DND-41 (cell line): ENCODE measurements at places on chromosomes 16 and 17.

GRCh38 chr16:16908077-16908476, 529.1 kb downstream of the NPIPA7 start:
- H3K36me3 ChIP-seq, result no peaks in the 10 kb centered on the region
- no peaks in the 10 kb centered on the region for H3K27me3 ChIP-seq
- no peak for DNase-seq
- H3K4me1 ChIP-seq, result no peaks in the 10 kb centered on the region
- H3K4me3 ChIP-seq, result no peak overlapping the region
- no peak overlapping the region for H3K27ac ChIP-seq

DNA sequence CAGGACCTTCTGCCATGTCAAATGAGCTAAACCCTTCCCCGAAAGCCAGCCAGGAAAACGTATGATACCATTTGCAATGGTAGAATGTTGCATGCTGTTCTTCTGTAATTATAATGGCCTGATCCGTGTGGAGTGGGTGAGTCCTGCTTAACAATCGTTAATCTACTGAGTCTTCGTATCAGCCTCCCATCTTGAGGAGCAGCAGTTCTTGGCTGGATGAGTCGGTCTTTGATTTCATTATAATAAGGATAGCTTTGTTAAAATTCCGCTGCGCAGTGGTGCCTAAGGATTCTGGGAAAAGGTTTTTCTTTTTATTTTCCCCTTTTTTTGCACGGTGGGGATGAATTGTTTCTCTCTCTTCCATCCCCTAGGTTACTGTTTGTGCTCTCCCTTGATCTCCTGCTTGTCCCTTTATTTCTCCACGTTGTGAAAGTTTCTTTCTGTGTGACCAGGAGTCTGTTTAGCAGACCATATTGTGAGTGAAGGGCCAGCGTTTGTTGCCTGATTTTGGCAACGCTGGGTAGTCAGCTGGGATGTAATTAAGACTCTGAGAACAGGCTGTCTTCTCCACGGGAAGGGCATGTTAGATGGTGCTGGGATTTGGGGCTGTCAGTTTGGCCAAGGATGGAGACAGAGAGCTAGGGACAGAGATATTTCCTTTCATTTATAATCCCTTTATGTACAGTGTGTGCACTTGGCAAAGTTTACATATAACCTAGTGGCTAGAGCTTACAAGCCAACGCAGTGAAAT, 263.0 kb downstream of the FTO start:
- no peak overlapping the region; the same call in 1 of the 2 replicates for H3K27ac ChIP-seq
- H3K4me1 ChIP-seq, result peaks cover 6% of the 10 kb centered on the region
- no peaks in the 10 kb centered on the region for H3K27me3 ChIP-seq

DNA sequence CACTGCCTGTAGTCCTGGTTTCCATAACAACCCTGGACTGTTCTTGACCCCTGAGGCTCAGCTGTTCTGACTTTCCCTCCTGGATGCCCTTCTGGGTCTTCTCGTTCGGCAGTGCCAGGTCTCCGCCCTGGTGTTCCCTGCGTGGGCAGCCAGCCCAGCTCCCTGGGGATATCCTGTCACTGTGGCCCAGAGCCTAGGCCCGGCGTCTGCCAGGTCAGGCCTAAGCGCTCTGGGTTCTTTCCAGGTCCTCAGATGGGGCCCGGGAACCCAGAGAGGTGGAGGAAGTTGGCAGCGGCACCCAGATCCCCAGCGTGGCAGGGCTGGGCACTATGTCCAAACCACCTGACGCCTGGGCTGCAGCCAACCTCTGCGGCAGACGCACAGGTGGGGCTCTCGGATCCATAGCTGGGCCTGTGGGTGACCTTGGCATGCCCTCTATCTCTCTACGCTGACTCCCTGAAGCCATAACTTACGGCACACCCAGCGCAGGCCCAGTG, 12.5 kb upstream of the ATP2A3 start:
- DNase-seq, result no peak
- peaks cover 16% of the 10 kb centered on the region for H3K4me1 ChIP-seq
- H3K4me3 ChIP-seq, result no peak overlapping the region
- H3K27me3 ChIP-seq, result no peaks in the 10 kb centered on the region
- H3K36me3 ChIP-seq, result no peaks in the 10 kb centered on the region
- no peak overlapping the region for H3K27ac ChIP-seq

- no peak overlapping the region for H3K27ac ChIP-seq
- no peaks in the 10 kb centered on the region for H3K36me3 ChIP-seq
- no peak overlapping the region for H3K4me3 ChIP-seq
- no peaks in the 10 kb centered on the region for H3K4me1 ChIP-seq
Observed at GRCh38 chr17:72426948-72427760, 306.3 kb downstream of the SOX9 start.

DNA sequence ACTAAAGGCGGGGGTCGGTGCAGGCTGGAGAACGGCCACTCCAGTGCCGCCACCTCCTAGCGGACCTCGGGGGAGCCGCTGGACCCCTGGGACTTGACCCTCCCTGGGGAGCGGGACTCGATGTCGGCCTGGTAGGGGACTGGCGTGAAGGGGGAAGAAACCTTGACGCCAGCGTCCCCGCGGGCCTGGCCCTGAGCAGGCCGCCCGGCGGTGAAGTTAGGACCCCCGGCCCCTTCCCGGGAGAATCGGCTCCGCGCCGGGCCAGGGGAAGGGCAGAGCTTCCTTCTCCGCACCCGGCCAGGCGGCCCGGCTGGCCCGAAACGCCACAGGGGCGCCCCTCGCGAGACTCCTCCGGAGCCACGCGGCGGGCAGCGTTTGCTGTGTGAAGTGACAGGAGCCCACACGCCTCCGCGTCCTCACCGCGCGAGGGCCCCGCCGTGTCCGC, 389 bp downstream of the DUS1L start:
- H3K27me3 ChIP-seq, result no peaks in the 10 kb centered on the region
- peaks cover 43% of the 10 kb centered on the region for H3K4me1 ChIP-seq
- peaks cover 46% of the 10 kb centered on the region for H3K36me3 ChIP-seq
- peak overlapping the region; percentile 75 for H3K4me3 ChIP-seq
- H3K27ac ChIP-seq, result peak overlapping the region; percentile 77

GRCh38 chr16:5965321-5965720, 867.7 kb upstream of the EEF2KMT start:
- H3K27me3 ChIP-seq, result no peaks in the 10 kb centered on the region
- H3K36me3 ChIP-seq, result no peaks in the 10 kb centered on the region
- no peaks in the 10 kb centered on the region for H3K4me1 ChIP-seq
- no peak for DNase-seq

GRCh38 chr16:2230376-2230775, 5.9 kb upstream of the DNASE1L2 start:
- H3K4me1 ChIP-seq, result 0 out of 2 replicates have a peak, but pooled peaks cover 2% of the 10 kb centered on the region
- no peaks in the 10 kb centered on the region for H3K27me3 ChIP-seq
- no peak overlapping the region for H3K4me3 ChIP-seq
- H3K27ac ChIP-seq, result no peak overlapping the region

DNA sequence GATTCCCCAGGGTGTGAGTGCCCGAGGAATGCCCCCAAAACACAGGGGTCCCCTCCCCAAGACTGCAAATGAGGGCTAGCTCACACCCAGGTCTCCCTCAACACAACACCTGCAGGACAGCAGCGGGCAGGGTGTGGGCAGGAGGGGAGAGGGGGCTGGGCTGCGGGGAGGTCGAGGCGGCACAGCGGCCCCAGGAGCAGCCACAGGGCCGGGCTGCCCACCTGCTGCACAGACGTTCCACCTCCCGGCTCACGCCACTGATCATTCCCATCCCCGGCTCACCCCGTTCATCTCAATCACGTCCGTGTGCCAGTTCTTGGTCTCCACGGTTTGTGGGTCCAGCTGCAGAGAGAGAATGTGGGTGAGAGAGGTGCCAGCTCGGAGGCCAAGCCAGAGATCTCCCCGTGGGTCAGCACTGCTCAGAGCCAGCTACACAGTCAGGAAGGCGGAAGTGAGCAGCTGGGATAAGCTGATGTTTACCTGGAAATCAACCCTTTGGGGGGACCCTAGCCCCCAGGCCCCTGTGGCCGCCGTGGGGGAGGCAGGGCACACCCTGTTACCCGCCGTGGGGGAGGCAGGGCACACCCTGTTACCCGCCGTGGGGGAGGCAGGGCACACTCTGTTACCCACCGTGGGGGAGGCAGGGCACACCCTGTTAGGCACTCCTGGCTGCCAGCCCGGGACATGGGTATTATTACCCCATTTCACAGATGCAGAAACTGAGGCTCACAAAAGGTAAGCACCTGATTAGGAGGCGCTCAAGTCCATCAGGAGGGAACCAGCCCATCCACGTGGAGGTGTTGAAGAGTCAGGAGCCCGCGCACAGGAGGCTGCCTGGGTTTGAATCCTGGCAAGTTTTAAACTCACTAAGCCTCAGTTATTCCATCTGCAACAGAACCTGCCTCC, 16.1 kb downstream of the TIMM22 start:
- no peaks in the 10 kb centered on the region for H3K4me1 ChIP-seq
- H3K27me3 ChIP-seq, result no peaks in the 10 kb centered on the region
- no peak for DNase-seq
- no peak overlapping the region for H3K4me3 ChIP-seq

GRCh38 chr16:89953671-89954406, 5.3 kb downstream of the DEF8 start:
- no peak overlapping the region for H3K27ac ChIP-seq
- H3K4me3 ChIP-seq, result no peak overlapping the region
- 0 out of 2 replicates have a peak, but pooled peaks cover 4% of the 10 kb centered on the region for H3K36me3 ChIP-seq
- no peaks in the 10 kb centered on the region for H3K27me3 ChIP-seq
- H3K4me1 ChIP-seq, result peaks cover 9% of the 10 kb centered on the region

DNA sequence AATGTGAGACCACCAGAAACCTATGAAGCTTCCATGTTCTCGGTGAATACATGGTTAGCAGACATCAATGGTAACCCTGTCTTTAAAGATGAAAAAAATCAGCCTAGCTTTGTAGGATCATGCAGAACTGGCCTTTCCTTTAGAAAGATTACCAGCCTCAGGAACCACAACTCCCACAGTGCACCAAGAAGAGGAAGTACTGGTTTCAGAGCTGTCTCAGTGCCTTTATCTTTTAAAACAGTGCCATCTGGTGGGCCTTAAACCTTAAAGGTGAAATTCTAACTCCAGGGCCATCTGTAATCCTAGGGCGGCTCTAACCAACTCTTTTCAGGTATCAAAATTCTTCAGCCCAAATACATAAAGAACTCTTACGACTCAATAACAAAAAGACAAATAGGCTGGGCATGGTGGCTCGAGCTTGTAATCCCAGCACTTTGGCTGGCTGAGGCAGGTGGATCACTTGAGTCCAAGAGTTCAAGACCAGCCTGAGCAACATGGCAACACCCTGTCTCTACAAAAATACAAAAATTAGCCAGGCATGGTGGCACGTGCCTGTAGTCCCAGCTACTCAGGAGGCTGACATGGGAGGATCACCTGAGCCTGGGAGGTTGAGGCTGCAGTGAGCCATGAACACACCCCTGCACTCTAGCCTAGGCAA, 5.4 kb downstream of the ATPAF2 start:
- no peak overlapping the region for H3K27ac ChIP-seq
- no peak overlapping the region for H3K4me3 ChIP-seq
- H3K36me3 ChIP-seq, result no peaks in the 10 kb centered on the region
- H3K4me1 ChIP-seq, result peaks cover 29% of the 10 kb centered on the region

- H3K4me1 ChIP-seq, result peaks cover 19% of the 10 kb centered on the region; the same call in 1 of the 2 replicates
- H3K36me3 ChIP-seq, result peaks cover 99% of the 10 kb centered on the region
- no peak overlapping the region for H3K4me3 ChIP-seq
- no peaks in the 10 kb centered on the region for H3K27me3 ChIP-seq
- DNase-seq, result no peak
Observed at GRCh38 chr16:87847785-87848675, 21.3 kb downstream of the SLC7A5 start.

- H3K4me1 ChIP-seq, result no peaks in the 10 kb centered on the region
- DNase-seq, result no peak
- H3K27ac ChIP-seq, result no peak overlapping the region
- H3K36me3 ChIP-seq, result no peaks in the 10 kb centered on the region
- peaks cover 3% of the 10 kb centered on the region for H3K27me3 ChIP-seq
Observed at GRCh38 chr17:65374966-65375365, 186.5 kb downstream of the AXIN2 start.

DNA sequence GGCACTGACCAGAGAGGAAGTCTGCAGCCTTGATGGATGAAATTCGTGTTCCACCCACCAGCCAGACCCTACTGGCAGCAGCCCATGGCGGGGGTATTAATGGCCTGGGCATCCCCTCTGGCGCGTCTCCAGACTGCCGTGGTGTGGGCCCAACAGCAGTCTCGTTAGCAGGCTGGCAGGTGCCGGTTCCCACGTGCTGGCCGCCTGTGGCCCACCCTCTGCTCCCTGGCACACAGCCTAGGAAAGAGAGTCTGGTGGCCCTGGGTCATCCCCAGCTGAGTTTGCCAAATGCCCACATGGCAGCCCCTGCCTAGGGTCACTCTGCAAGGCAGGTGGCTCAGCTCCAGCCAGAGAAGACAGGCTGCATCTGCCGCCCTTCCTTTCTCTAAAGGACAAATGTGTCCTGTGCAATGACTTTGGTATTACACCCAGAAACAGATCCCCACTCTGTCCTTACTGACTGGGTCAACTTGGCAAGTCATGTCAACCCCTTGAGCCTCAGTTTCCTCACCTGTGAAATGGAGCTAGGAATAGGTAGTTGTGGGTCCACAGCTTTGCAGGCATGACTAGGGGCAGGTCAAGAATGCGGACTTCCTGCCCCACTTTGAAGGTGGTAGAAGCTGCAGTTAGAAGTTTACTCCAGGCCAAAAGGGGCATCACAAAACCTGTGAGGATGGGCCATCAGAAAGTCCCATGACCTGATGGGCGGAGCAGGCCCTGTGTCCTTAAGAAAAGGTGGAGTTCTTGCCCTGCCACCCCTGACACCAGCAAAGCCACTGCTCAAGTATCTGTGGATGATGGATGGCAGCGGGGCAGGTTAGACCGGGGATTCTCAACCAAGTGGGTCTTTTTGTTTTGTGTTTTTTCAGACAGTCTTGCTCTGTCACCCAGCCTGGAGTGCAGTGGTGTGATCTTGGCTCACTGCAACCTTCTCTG, 76.6 kb downstream of the ABCC6 start:
- H3K27me3 ChIP-seq, result no peaks in the 10 kb centered on the region
- no peak overlapping the region for H3K27ac ChIP-seq
- no peak for DNase-seq

GRCh38 chr17:42051645-42052044, 1.2 kb upstream of the C17orf113 start:
- H3K36me3 ChIP-seq, result no peaks in the 10 kb centered on the region
- no peaks in the 10 kb centered on the region for H3K4me1 ChIP-seq
- no peak overlapping the region for H3K4me3 ChIP-seq
- peaks cover 24% of the 10 kb centered on the region for H3K27me3 ChIP-seq
- H3K27ac ChIP-seq, result no peak overlapping the region
- no peak for DNase-seq

GRCh38 chr16:3945751-3946603, 65.5 kb upstream of the CREBBP start:
- no peak overlapping the region for H3K4me3 ChIP-seq
- H3K4me1 ChIP-seq, result no peaks in the 10 kb centered on the region
- no peaks in the 10 kb centered on the region for H3K27me3 ChIP-seq
- no peak overlapping the region for H3K27ac ChIP-seq
- no peak for DNase-seq

- no peak overlapping the region for H3K27ac ChIP-seq
- H3K4me1 ChIP-seq, result no peaks in the 10 kb centered on the region
- H3K27me3 ChIP-seq, result no peaks in the 10 kb centered on the region
- H3K4me3 ChIP-seq, result no peak overlapping the region
- peaks cover 13% of the 10 kb centered on the region; the same call in 1 of the 2 replicates for H3K36me3 ChIP-seq
Observed at GRCh38 chr16:68902003-68902968, 59.0 kb downstream of the TANGO6 start.
